Thyroid gland (tissue), 4 donors: ENCODE measurements at places on chromosomes 4 and X. TPM values are rescaled to one million over a fixed set of nuclear protein-coding genes. Genes with fewer than 3 reads are reported as not detected.
A peak's percentile ranks its signal among the peaks of the same experiment; 100 is the strongest.

DNA sequence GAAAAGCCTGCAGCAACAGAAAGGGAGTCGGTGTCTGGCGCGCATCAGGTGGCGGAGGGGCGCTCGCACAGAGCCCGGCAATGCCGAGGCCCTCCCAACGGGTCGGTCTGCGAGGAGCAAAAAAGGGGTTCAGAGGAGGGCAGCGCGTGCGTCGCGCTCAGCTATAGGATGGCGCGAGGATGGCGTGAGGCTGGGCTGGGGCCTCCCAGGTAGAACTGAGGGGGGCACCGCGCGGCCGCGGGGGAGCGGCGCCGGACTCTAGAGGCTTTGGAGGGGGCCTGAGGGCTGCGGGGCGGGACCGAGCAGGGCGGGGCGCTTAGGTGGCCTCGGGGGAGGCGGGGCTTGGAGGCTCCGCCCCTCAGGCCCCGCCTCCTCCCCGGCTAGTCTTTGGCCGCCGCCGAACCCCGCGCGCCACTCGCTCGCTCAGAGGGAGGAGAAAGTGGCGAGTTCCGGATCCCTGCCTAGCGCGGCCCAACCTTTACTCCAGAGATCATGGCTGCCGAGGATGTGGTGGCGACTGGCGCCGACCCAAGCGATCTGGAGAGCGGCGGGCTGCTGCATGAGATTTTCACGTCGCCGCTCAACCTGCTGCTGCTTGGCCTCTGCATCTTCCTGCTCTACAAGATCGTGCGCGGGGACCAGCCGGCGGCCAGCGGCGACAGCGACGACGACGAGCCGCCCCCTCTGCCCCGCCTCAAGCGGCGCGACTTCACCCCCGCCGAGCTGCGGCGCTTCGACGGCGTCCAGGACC, at the start of gene PGRMC1:
Gene PGRMC1 (plus strand): TSS at position 414 of the 751 bp plus-strand sequence. CDS start 79 bp downstream, at position 493.
- peak within 1 kb of the TSS; percentile 68 for H3K4me3 ChIP-seq
- no peaks in the 10 kb centered on the region for H3K36me3 ChIP-seq
- no peaks in the 10 kb centered on the region for H3K4me1 ChIP-seq

The F9 gene
- total RNA-seq: not detected

DNA sequence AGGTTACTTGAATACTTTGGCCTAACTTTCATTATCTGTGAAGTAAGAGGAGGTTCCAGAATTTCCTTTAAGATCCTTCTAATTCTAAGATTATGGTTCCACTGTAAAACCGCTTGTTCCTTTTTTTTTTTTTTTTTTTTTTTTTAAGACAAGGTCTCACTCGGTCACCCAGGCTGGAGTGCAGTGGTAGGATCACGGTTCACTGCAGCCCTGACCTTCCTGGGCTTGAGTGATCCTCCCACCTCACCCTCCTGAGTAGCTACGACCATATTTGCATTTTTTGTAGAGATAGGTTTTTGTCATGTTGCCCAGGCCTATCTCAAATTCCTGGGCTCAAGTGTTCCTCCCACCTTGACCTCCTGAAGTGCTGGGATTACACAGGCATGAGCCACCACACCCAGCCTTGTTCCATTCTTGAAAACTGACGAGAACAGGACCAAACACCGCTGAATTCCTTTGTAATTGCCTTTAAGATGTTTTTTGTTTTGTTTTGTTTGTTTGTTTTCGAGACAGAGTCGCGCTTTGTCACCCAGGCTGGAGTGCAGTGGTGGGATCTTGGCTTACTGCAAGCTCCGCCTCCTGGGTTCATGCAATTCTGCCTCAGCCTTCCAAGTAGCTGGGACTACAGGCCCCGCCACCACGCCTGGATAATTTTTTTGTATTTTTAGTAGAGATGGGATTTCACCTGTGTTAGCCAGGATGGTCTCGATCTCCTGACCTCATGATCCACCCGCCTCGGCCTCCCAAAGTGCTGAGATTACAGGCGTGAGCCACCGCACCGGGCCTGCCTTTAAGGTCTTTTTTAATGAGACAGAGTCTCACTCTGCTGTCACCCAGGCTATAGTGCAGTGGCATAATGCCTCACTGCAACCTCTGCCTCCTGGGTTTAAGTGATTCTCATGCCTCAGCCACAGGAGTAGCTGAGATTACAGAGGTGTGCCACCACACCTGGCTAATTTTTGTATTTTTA, 6.8 kb downstream of the PDS5A start:
- H3K4me1 ChIP-seq: peaks cover 35% of the 10 kb centered on the region
- no peaks in the 10 kb centered on the region for H3K27me3 ChIP-seq
- peak; percentile 91 for DNase-seq
- H3K27ac ChIP-seq: peak overlapping the region; percentile 70
- no peak overlapping the region for H3K4me3 ChIP-seq

GRCh38 chr4:19707876-19708275, 543.8 kb upstream of the SLIT2 start:
- no peak for DNase-seq
- no peak overlapping the region for H3K27ac ChIP-seq
- H3K36me3 ChIP-seq: no peaks in the 10 kb centered on the region
- no peaks in the 10 kb centered on the region for H3K4me1 ChIP-seq

The USP11 gene
- 61.9 TPM for total RNA-seq

- no peak for DNase-seq
- H3K36me3 ChIP-seq: no peaks in the 10 kb centered on the region
- no peaks in the 10 kb centered on the region for H3K27me3 ChIP-seq
- no peaks in the 10 kb centered on the region for H3K4me1 ChIP-seq
- H3K4me3 ChIP-seq: no peak overlapping the region
- no peak overlapping the region for H3K27ac ChIP-seq
Observed at GRCh38 chr4:34880246-34880645, 1364.1 kb downstream of the ARAP2 start.

DNA sequence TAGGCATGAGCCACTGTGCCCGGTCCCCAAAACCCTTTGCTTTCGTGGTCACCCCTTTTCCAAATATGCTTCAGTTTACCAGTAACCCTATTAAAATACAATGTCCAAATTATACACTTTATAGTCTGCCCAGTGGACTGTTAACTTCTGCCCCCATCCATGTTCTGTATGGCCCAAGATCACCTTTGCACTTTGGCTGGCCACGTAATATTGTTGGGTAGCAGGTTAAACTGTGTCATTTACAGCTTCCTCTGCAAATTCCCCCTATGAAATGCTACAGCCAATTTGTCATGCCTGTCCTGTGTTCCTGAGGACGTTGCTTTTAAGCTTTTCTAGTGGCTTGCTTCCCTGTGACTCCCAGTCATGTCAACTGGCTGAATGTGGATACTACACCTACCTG, 101.1 kb upstream of the IL13RA1 start:
- peaks cover 5% of the 10 kb centered on the region for H3K36me3 ChIP-seq
- no peaks in the 10 kb centered on the region for H3K4me1 ChIP-seq
- DNase-seq: no peak

DNA sequence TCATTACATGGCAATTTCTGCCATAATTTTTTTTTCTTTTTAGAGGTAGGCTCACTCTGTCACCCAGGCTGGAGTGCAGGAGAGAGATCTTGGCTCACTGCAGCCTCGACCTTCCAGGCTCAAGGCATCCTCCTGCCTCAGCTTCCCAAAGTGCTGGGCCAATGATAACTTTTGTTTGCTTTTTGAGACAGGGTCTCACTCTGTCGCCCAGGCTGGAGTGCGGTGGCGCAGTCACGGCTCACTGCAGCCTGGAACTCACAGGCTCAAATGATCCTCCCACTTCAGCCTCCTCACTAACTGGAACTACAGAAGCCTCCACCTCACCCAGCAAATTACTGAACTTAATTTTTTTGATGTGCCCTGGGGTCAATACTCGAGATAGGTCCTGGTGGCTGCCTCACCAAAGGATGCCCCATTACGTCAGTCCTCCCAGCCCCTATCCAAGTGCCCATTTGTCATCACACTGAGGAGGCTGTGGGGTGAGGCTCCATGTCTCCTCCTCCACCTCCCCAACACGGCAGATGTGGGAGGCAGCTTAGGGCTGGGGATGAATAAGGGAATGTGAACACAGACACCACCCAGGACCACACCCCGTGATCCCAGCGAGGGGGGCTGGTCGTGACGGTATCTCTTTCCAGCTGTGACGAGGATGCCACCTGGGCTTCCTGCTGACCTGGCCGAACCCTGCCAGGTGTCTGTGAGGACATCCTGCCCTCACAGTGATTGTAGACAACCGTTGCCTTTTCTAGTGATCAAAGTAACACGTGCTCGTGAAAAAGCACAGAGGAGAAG, 12.4 kb upstream of the NKX1-1 start:
- H3K4me3 ChIP-seq: no peak overlapping the region
- no peak for DNase-seq
- H3K4me1 ChIP-seq: no peaks in the 10 kb centered on the region
- no peak overlapping the region for H3K27ac ChIP-seq
- no peaks in the 10 kb centered on the region for H3K36me3 ChIP-seq

The NLGN4X gene
- total RNA-seq: 0.79 TPM

GRCh38 chrX:22073928-22074327, 41.8 kb downstream of the PHEX start:
- no peaks in the 10 kb centered on the region for H3K27me3 ChIP-seq
- no peaks in the 10 kb centered on the region for H3K4me1 ChIP-seq
- no peak for DNase-seq
- no peaks in the 10 kb centered on the region for H3K36me3 ChIP-seq

The SPIN2A gene
- 0.50 TPM for total RNA-seq

The ABCE1 gene
- total RNA-seq: 62.7 TPM

DNA sequence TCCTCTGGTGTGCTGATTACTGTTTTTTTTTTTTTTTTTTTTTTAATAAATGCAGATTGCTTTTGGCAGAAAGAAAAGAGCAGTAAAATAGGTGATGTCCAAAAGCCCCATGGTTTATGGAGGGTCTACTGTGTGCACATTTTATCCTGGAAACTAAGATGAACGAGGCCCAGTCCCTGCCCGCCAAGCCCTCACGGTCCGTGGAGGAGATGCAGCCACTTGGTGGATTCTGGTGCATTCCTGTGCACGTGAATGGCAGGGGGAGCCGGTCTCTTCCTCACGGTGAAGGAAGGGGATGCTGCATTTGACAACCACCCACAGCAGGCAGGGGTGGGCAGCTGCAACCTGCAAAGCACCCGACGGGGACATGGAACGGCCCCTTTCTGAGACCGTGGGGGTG, 100.2 kb upstream of the AFAP1 start:
- peaks cover 13% of the 10 kb centered on the region for H3K4me1 ChIP-seq
- no peaks in the 10 kb centered on the region for H3K27me3 ChIP-seq
- no peak overlapping the region for H3K27ac ChIP-seq

- H3K27me3 ChIP-seq: no peaks in the 10 kb centered on the region
- no peak overlapping the region for H3K27ac ChIP-seq
- no peaks in the 10 kb centered on the region for H3K4me1 ChIP-seq
- H3K4me3 ChIP-seq: no peak overlapping the region
- no peaks in the 10 kb centered on the region for H3K36me3 ChIP-seq
- DNase-seq: peak; percentile 56
Observed at GRCh38 chr4:38759113-38759789, 23.5 kb downstream of the TLR10 start.

GRCh38 chrX:72043636-72044035, 88.1 kb downstream of the RTL5 start:
- peak; percentile 49 for DNase-seq
- peak overlapping the region; percentile 44 for H3K27ac ChIP-seq
- H3K27me3 ChIP-seq: no peaks in the 10 kb centered on the region
- no peak overlapping the region for H3K4me3 ChIP-seq
- H3K36me3 ChIP-seq: no peaks in the 10 kb centered on the region

GRCh38 chr4:151624626-151625565, 135.9 kb downstream of the GATB start:
- no peaks in the 10 kb centered on the region for H3K27me3 ChIP-seq
- H3K36me3 ChIP-seq: no peaks in the 10 kb centered on the region
- no peaks in the 10 kb centered on the region for H3K4me1 ChIP-seq
- no peak overlapping the region for H3K27ac ChIP-seq
- no peak for DNase-seq

GRCh38 chr4:76995776-76996175, 46.2 kb downstream of the SEPTIN11 start:
- H3K4me3 ChIP-seq: no peak overlapping the region
- no peak for DNase-seq
- H3K36me3 ChIP-seq: no peaks in the 10 kb centered on the region
- no peak overlapping the region for H3K27ac ChIP-seq

DNA sequence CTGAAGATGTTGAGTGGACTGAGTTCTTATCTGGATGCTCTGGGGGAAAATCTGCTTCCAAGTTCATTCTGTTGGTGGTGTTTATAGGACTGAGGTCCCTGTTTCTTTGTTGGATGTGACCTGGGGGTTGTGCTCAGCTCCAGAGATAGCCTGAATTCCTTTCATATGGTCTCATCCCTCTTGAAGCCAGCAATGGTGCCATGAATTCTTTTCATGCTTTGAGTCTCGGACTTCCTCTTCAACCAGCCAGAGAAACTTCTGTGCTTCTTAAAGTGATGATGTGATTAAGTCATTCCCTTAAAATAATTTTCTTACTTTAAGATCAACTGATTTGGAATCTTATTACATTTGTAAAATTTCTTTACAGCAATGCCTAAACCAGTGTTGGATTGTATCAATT, 233.8 kb upstream of the UGT8 start:
- DNase-seq: no peak
- H3K27me3 ChIP-seq: no peaks in the 10 kb centered on the region
- H3K4me3 ChIP-seq: no peak overlapping the region

- no peaks in the 10 kb centered on the region for H3K4me1 ChIP-seq
- H3K36me3 ChIP-seq: no peaks in the 10 kb centered on the region
- no peak overlapping the region for H3K4me3 ChIP-seq
- H3K27me3 ChIP-seq: no peaks in the 10 kb centered on the region
Observed at GRCh38 chr4:186886759-186887158, 163.1 kb upstream of the FAT1 start.
